Adrenal gland (tissue), 19 donors: ENCODE measurements at places on chromosomes 12 and 14. TPM values are rescaled to one million over a fixed set of nuclear protein-coding genes. Genes with fewer than 3 reads are reported as not detected.
A peak's percentile ranks its signal among the peaks of the same experiment; 100 is the strongest.

DNA sequence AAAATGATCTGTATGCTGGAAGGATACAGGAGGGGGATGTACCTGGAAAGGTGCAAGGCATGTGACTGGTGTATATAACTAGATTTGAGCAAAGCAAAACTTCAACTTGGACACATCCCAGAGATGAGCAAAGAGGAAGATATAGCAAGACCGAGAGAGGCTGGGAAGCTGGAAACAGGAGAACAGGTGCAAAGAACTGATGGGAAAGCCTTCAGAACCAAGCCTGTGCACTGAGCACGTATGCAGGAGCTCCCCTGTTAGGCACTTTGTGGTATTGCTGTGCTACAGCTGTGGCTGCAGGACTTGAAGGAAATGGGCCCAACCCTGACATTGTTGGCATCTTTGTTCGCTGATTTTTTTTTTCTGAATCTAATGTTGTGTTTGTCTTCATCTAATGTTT is 120.7 kb upstream of the PWP1 start:
- DNase-seq, result peak; percentile 17

The RAB15 gene
- 5.8 TPM for polyA plus RNA-seq

The FAM222A gene
- 9.2 TPM for polyA plus RNA-seq

- DNase-seq, result no peak
Measured at GRCh38 chr12:6273541-6274230, 36.8 kb upstream of the PLEKHG6 start.

DNA sequence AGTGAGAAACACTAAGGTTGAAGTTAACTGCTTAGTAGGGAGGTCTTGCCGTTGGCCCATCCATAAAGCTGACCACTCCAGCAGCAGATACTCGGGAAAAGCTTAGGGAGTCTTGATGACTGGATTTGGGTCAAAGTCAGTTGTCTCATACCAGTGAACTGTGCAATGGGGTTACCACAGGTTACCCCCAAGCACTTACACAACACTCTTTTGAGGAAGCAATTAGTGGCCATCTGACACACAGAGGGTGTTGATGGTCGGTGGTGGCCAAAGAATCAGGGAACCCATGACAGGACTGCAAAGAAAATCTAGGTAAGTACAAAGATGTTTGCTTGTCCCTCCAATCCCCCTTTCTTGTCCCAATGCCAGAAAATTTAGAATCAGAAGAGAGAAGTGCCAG is 410.2 kb downstream of the APAF1 start:
- no peak for DNase-seq

DNA sequence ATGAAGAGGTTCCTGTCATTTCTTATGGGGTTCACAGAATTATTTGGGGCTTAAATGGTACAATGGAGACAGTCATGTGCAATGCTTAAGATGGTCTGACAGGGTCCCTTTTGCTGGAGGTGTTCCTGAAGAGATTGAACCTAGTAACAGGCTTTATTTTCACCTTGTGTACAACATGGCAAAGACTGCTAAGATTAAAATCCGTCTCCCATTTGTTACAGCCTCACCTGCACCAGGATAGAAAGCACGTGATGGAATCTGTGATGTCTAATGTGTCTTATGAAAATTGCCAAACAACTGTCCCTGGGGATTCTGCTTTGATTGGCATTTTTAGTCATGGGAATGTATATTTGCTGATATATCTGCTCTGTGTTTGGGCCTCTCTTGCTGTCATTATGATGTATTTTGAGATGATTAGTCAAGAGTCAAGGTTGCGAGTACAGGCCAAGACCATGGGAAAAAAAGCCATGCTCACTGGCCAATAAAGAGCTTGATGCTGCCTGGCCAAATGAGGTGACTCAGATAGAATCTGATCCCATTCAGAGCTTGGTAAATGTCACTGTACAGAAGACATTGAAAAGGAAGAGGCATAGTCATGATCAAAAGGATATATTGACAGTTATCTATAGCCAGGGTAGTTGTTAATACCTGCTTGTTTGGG is 96.1 kb downstream of the FLRT2 start:
- peak; percentile 66 for DNase-seq

DNA sequence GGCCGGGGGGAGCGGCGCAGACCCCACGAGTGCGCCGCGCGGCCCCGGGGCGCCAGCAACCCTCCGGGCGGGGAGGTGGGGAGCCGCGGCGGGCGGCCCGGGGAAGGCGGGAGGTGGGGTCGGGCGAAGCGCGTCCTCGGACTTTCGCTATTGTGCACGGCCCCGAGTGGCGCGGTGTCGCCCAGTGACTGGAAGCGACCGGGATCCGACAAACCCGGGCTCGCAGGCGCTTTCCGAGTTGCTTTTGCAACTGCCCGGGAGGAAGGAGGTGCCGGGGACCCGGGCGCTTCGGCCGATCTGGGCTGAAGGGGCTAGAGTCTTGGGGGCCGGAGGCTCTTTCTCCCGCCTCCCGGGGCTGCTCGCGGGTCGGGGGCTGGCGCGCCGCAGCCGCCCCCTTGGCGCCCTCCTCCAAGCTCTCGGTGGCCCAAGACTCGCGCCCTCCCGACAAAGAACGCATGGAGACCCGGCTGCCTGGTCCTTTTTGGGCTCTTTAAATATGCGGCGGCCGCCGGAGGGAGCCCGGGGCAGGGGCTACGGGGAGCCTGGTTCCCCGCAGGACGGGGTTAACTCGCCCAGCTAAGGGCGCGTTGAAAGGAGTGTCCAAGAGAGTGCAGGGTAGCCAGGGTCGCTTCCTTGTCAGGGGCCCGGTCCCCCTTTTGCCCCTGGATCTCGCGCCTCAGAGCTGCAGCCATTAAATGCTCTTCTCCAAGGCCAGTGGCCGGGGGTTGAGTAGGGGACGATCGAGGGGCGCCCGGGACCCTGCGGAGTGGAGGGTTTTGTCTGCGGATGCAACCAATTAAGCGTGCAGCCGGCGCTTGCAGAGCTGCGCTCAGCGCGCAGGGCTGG is 1.4 kb downstream of the HMGA2 start:
- no peak for DNase-seq

- no peak for DNase-seq
Measured at GRCh38 chr12:52311285-52311648, 9.9 kb downstream of the KRT83 start.

The MED13L gene
- 8.8 TPM for polyA plus RNA-seq

The TMEM121 gene
- polyA plus RNA-seq, result 2.0 TPM

The HEBP1 gene
- polyA plus RNA-seq, result 53.3 TPM

DNA sequence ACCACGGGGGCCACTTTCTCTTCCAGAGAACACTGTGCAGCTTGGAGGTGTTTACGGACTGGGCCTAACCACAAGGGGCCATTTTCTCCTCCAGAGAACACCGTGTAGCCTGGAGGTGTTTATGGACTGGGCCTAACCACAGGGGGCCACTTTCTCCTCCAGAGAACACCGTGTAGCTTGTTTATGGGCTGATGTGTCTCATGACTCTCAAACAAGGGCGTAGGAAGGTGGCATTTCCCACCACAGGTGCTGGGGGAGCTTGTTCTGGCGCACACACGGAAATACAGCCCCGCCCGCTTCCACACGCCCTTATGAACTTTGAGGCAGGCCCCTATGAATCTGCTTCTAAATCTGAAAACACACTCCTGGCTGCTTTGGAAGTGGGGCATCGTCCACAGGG is 174.6 kb upstream of the SFSWAP start:
- DNase-seq, result no peak

The BBOF1 gene
- 4.8 TPM for polyA plus RNA-seq

DNA sequence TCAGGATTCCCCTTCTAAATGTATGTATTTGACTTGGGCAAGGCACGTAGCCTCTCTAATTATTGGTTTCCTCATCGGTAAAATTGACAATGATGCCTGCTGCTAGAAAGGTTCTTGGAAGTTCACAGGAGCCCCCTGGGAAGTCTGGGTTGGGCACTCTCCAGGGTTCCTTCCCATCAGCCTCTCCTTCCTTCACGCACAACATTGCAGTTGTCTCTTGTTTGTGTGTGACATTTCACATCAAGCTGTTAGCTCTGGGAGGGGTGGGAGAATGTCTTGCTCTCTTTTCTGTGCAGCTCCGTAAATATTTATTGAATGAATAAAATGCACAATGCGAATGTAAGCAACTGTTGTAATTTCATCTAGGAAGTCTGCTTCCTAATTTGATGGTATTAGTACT is 153.2 kb upstream of the PRICKLE1 start:
- DNase-seq, result no peak

- DNase-seq, result no peak
Measured at GRCh38 chr12:85466890-85467289, 186.9 kb downstream of the ALX1 start.
